ENCODE measurements at places on chromosomes 5 and 9.

- DNase-seq, result no peak
Measured at GRCh38 chr9:89442981-89443814, 54.7 kb downstream of the SEMA4D start.

GRCh38 chr5:45695804-45696156 is 400 bp downstream of the HCN1 start:
- DNase-seq, result no peak

- DNase-seq, result no peak
Measured at GRCh38 chr5:3303777-3304176, 291.9 kb upstream of the IRX1 start.

- no peak for DNase-seq
Measured at GRCh38 chr5:106648401-106648800, 1022.3 kb downstream of the EFNA5 start.

- no peak for DNase-seq
Measured at GRCh38 chr5:137141779-137142178, 357.3 kb downstream of the SPOCK1 start.

- no peak for DNase-seq
Measured at GRCh38 chr9:28120626-28121025, 547.3 kb upstream of the C9orf72 start.

- no peak for DNase-seq
Measured at GRCh38 chr5:73834693-73835092, 208.7 kb downstream of the ARHGEF28 start.

DNA sequence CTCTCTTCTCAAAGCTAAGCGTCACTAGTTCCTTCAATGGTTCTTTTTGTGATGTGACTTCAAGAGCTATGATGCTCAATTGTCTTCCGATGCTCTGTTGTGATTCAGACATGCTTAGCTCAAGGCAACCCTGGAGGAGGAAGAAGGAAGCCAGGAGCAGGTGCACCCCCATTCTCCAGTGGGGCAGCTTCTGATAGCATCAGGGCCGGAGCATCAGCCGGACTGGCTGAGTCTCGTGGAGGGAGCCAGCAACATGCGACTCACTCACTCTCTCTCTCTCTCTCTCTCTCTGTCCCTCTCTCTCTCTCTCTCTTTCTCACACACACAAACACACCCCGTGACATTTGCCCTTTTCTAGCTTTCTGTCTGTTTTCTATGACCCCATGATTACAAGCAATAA is 140.2 kb downstream of the HSD17B3 start:
- no peak for DNase-seq

DNA sequence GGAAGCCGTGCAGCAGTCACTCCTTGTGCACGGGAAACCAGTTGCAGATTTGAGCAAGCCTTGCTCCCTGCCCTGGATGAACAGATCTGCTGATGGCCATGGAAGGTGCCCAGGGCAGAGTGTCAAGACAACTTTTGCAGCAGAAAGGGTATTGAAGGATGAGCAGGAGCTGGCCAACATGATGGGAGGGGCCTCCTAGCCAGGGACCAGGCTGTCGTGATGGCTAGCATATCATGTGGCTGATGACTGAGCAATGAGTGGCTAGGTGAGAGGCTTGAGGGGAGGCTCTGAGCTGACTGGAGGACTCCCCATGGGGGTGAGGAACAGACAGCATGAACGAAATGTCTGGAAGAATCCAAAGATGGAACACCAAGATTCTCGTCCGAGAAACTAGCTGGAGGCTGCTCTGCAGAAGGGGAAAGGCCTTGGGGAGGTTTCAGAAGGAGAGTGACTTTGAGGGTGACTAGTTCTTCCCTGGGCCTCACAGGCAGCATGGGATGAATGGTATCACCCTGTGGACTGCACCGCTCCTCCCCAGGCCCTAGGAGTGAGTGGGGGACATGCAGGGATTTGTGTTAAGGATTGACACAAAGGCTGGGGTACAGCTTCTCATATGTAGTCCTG is 18.5 kb downstream of the PPARGC1B start:
- DNase-seq, result no peak

DNA sequence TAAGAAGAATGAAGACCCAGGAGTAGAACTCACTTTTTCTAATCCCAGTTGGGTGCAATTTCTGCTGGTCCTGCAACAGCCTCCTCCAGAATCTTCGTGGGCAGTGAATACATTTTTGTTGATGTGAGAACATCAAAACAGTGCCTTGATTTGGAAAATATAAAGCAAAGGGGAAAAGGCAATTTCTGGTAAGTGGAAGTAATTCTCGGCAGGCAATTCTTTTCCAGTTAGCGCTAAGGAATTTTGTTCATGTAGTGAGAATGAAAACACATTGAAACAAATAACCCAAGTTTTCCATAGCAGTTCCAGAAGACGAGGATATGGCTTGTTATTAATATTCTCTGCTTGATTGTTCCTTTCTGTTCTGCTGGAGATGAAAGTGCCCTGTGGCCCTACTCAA is 178.7 kb downstream of the SPATA31D1 start:
- no peak for DNase-seq

GRCh38 chr9:14158916-14159315 is 155.0 kb downstream of the NFIB start:
- no peak for DNase-seq

DNA sequence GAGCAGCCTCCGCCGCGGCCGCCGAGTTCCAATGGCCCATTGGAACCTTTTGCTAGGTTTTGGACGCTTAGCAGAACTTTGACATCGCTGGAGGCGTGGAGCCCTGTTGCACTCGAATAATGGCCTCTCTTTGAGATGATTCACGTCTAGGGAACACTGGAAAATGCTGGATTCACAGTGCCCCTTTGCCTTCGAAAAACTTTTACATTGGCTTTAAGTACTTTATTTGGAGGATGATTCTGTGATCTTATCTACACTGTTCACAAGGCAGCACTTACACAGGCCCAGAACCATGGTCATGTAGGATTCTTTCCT is 536 bp upstream of the PPIC start:
- no peak for DNase-seq

- DNase-seq, result no peak
Measured at GRCh38 chr9:105126226-105126625, 118.2 kb upstream of the SLC44A1 start.

Data from stimulated activated CD8-positive, alpha-beta memory T cell treated with anti-CD3 and anti-CD28 coated beads, Interleukin-4, amount 100 ng/mL, for 48 hours (primary cell).